ENCODE measurements at places on chromosomes 5 and 9.

DNA sequence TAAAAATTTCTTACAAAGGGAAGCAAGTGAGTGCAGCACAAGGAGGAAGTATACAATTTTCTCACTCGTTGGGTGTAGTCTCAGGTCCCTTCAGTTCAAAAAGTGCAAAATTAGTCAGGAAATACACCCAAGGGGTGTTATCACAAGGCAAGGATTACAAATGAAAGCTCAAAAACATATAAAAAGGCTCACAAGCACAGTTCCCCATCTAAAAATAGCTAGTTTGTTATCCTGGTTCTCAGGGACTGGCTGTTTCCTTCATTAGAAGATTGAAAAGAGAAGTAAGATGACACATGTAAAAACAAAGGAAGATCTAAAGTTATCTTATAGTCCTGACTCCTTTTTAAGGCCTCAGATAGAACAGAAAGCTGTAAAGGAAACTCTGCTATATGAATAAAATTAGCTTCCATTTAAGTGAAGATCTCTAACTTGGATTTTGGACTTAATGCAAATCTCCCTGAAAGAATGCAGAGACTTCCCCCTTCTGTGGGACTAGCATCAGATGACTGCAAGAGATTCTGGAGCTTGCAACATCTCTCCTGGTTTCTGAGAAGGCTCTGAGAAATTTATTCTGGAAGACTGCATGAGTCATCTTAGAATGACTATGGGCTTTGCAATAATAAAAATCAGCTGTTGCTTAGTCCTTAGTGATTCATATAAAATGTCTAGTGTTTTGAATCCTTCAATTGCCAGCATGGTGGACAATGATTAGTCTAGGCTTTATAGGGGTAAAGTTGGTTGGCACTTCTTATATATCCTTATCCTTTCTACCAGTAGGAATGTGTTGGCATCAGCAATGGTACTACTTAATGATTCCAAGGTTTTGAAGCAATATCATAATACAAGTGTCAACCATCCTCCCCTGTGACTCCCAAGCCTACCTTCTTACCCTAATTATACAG, 25.4 kb downstream of the DAB2 start:
- peak; percentile 97 for DNase-seq

DNA sequence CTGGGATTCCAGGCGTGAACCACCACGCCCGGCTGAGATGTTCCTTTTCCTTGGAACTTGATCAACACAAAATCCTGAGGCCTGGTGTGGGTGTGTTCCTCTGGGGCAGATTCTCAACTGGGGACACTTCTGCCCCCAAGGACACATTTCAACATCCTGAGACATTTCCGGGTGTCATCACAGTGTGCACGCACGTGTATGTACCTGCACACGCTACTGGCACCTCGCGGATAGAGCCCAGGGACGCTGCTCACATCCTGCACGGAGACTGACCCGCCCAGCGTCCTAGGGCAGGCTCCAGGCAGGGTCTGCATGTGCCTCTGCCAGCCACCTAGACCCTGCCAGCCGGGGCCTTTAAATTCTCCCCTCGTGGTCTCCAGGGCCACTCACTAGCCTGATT, 8.0 kb downstream of the SAPCD2 start:
- no peak for DNase-seq

DNA sequence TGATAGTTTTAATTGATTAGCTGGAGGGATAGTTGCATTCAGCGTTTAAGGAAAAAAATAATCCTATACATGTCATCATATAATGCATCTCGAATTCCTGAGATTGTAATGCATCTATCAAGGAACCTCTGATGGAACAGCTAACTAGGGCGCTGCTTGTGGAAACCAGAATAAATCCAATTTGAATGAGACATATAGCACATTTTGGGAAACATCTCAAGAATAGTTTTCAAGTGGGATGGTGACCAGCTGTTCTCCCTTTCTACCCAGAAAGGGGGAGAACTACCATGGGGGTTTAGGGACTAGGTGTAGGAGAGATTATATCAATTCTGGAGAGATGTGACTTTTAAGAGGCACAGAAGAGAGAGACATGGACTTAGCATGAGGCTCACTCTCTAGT, 319.3 kb upstream of the BRINP1 start:
- DNase-seq = no peak

DNA sequence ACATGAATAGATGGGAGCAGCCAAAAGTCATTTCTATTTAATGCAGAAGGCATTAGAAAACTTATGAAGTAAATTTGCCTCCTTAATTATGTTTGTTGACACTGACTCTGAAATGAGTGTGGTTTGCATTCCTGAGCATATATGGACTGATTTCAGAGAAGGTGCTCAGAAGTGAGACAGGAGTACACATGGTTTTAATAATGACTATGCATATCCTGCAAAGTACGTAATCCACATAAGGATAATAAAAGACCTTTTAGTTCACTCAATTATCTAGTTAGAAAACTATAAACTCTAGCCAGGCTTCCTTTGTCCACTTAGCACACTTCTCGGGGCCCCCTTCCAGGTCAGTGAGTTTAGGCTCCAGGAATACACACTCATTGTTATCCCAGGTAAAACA, 75.7 kb upstream of the SNX2 start:
- no peak for DNase-seq

DNA sequence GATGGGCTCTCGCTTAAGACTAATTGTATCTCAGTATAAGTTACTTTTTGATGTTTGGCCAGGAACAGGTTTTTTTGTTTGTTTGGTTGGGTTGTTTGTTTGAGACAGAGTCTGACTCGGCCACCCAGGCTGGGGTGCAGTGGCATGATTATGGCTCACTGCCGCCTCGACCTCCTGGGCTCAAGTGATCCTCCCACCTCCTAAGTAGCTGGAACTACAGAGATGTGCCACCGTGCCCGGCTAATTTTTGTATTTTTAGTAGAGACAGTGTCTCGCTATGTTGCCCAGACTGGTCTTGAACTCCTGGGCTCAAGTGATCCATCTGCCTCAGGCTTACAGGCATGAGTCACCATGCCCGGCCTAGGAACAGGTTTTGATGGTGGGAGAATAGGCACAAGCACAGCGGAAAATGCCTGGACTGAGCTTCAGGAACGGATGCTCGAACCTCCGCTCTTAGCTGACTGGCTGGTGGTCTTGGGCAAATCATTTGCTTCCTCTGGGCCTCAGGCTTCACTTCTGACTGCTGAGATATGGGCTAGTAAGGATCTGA, 11.4 kb upstream of the SYNPO start:
- DNase-seq = no peak

DNA sequence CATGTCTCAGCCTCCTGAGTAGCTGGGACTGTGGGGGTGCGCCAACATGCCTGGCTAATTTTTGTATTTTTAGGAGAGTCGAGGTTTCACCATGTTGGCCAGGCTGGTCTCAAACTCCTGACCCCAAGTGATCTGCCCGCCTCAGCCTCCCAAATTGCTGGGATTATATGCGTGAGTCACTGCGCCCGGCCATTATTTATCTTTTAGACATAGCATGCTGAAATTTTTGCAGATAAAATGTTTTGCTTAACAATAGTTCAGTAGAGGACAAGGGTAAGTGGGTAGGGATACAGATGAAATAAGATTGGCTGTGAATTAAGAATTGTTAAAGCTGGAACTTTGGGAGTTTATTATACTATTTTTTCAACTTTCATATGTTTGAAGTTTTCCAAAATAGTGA, 150.8 kb upstream of the GRHPR start:
- DNase-seq = no peak

GRCh38 chr9:36764364-36765076, 191.8 kb downstream of the MELK start:
- DNase-seq = no peak

DNA sequence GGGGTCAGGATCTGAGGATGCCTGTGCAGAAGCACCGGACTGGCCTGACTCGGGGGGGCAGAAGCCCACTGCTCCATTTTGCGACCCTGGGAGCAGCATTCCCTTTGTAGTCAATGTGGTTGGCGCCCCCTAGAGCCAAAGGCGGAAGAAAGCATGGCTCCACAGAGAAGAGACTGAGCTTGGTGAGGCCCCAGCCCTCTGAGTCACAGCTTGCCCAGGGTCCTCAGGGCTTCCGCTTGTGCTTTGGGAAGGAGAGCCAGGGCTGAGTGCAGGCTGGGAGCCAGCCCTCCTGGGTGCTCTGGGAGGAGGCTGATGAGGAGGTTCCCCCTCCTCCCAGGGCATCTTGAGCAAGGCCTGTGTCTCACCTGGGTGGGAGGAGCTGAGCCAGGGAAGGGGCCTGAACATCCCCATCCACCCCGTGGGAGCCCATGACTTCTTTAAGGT, 5.5 kb upstream of the AQP3 start:
- peak; percentile 40 for DNase-seq

- no peak for DNase-seq
These were observed 60.9 kb upstream of the UBAC1 start for GRCh38 chr9:136021872-136022681.

DNA sequence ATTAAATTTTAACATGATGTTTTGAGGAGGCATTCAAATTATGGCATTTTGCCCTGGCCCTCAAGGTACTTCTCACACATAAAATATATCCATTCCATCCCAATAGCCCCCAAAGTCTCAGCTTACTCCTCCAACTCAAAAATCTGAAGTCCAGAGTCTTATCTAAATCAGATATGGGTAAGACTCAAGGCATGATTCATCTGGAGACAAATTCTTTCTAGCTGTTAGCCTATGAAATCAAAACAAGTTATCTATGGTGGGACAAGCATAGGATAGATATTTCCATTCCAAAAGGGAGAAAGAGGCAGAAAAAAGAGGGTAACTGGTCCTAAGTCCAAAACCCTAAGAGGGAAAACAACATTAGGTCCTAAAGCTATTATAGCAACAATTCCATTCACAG, 408.4 kb downstream of the ZNF608 start:
- no peak for DNase-seq

GRCh38 chr5:131794586-131794985, 2.2 kb downstream of the FNIP1 start:
- no peak for DNase-seq

DNA sequence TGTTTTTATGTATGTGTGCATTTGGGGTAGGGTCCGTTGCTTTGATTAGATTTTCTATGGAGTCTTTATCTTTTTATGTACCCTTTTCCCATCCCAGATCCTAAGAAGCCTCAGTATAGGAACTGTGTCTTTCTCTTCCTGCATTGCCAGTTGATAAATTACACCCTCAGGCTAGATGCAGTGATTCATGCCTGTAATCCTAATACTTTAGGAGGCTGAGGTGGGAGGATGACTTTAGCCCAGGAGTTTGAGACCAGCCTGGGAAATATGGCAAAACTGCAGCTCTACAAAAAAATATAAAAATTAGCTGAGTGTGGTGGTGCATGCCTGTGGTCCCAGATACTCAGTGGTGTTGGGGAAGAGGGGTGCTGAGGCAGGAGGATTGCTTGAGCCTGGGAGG, 40.2 kb downstream of the NLN start:
- no peak for DNase-seq

- DNase-seq = no peak
These were observed 12.1 kb downstream of the ZFAND5 start for GRCh38 chr9:72352911-72353388.

DNA sequence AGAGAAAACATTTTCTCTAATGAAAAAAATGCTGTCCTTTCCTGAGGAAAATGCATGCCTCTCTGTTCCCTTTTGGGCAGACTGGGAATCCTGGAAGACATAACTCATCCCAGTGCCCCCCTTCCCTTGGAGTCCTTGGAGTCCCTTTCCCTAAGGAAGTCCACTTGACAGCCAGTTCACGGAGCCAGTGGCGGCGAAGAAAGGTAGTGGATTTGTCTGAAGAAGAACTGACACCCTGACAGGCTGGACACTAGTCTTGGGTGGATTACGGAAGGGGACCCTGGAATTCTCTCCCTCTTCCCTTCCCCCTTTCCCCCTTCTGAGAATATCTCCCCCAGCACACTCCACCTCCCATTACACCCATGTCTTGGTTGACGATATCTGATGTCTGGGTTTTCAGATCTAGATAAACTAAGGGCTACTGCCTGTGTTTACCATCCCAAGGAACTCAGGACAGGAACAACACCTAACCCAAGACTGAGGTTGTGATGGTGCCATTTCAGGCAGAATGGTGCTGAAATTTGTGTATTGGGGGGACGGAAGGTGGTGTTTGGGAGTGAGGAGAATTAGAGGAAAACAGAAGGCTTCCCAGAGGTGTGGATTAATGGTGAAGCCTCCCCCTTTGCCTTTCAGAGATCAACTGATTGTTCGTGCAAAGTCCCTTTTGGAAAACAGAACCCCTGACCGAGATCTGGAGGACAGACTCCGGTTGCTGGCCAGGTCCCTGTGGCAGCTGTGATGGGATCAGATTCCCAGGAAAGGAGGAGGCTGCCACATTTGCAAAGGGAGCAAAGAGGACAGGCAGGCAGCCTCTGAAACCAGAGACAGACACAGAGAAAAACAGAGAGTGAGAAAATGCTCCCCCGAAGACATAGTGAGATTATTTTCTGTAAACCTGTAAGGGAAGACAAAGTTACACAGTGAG, 704 bp downstream of the SPARC start:
- no peak for DNase-seq

DNA sequence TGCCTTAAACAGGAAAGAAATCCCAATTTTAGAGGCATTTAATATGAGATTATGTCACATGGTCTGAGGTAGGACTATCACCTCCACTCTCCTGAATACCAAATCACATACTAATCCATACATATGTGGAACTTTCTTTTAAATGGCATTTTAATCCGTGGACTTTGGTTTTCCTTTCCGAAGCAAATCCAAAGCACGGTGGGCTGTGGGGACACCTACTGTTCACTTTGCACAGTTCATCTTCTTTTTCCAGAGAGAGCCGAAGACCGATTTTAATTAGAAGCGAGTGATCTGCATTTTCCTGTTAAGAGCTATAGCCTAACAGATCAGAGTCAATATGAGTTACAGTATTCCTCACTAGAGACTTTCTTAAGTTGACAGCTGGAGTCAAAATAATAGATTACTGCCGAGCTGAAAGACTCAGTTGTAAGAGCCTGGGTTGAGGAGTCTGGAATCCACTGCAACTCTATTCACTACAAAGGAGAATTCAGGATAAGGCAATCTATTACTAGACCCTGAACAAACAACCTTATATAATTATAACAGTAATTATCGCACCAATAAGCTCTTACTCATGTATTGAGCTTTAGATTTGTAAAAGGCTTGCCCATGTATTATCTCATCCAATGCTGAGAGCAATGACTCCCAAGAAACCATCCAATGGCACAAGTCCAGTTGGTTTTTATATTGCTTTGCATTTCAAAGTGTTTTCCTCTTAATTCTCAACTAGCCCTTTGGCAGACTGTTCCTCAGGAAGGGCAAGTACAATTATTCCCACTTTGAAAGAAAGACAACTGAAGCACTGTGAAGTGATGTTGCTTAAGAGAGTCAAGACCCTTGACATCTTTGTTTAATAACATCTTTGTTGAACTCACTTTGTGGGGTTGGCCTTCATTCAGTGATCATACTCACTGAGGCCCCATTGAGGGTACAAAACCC, 144.7 kb downstream of the TRPM6 start:
- no peak for DNase-seq

GRCh38 chr5:88380332-88380731, 111.7 kb upstream of the TMEM161B start:
- DNase-seq = no peak

GRCh38 chr5:34716986-34717385, 60.9 kb downstream of the RAI14 start:
- DNase-seq = peak; percentile 72

- no peak for DNase-seq
These were observed 63.1 kb upstream of the FAM174A start for GRCh38 chr5:100472091-100472490.
